Lung (tissue), 17 donors: ENCODE measurements at places on chromosomes 13 and 19. TPM values are rescaled to one million over a fixed set of nuclear protein-coding genes. Genes with fewer than 3 reads are reported as not detected.
A peak's percentile ranks its signal among the peaks of the same experiment; 100 is the strongest.

GRCh38 chr13:24693862-24694471 lies 13.8 kb downstream of the ATP12A start:
- no peak overlapping the region for H3K27ac ChIP-seq
- no peaks in the 10 kb centered on the region for H3K36me3 ChIP-seq
- DNase-seq = peak; percentile 39

DNA sequence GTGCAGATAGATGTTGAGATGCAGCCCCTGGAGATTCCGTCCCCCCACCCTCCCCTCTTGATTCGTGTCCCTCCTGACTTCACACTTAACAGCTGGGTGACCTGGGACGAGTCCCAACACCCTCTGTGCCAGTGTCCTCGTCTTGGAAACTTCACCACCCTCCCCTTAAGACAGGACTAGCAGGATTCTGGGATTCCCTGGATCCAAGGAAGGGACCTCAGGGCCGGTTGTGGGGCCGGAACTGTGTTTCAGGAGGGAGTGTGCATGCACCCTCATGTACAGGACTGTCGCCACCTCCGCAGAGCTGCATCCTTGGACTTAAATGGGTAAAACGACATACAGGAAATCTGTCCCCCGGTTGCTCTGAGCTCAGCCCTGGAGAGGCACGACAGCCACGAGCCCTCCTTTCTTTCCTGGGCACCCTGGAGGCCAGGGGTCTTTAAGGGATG lies 990 bp downstream of the MYO9B start:
- no peaks in the 10 kb centered on the region for H3K27me3 ChIP-seq
- H3K36me3 ChIP-seq = no peaks in the 10 kb centered on the region
- H3K4me1 ChIP-seq = peaks cover 37% of the 10 kb centered on the region
- H3K27ac ChIP-seq = peak overlapping the region; percentile 85

DNA sequence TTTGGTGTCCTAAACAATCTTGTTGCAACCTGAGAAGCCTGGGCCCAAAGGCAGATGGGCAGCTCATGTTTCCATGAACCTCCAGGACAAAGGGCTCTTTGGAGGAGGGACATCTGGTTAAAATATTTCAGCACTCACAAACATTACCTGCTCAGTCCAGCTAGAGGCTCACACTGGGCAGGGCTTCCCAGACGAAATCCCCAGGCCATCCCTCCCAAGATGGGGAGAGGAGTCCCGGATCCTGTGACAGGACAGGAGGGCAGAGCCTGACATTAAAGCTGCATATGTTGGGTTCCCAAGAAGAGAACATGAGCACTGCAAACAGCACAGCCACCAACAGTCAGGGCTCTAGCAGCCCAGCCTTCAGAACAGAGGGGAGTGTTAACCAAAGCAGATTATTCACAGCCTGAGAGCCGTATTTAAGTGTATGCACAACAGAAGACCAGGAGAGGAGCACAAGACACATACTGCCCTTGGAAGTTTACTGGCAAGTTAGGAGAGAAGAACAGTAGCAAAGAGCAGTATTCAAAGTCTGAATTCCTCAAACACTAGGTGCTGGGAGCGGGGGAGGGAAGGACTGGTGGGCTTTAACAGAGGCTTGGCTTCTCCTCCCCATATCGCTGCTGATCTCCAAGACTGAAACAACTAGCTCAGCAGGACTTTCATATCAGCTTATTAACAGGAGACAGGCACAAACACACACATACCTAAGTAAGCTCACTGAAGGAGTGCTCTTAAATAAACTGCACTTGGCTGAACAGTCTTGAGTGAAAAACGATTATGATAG lies 12.3 kb downstream of the ATP7B start:
- H3K36me3 ChIP-seq = no peaks in the 10 kb centered on the region
- no peak for DNase-seq
- no peaks in the 10 kb centered on the region for H3K27me3 ChIP-seq
- H3K4me1 ChIP-seq = peaks cover 12% of the 10 kb centered on the region

The CDX2 gene
- polyA plus RNA-seq = not detected

DNA sequence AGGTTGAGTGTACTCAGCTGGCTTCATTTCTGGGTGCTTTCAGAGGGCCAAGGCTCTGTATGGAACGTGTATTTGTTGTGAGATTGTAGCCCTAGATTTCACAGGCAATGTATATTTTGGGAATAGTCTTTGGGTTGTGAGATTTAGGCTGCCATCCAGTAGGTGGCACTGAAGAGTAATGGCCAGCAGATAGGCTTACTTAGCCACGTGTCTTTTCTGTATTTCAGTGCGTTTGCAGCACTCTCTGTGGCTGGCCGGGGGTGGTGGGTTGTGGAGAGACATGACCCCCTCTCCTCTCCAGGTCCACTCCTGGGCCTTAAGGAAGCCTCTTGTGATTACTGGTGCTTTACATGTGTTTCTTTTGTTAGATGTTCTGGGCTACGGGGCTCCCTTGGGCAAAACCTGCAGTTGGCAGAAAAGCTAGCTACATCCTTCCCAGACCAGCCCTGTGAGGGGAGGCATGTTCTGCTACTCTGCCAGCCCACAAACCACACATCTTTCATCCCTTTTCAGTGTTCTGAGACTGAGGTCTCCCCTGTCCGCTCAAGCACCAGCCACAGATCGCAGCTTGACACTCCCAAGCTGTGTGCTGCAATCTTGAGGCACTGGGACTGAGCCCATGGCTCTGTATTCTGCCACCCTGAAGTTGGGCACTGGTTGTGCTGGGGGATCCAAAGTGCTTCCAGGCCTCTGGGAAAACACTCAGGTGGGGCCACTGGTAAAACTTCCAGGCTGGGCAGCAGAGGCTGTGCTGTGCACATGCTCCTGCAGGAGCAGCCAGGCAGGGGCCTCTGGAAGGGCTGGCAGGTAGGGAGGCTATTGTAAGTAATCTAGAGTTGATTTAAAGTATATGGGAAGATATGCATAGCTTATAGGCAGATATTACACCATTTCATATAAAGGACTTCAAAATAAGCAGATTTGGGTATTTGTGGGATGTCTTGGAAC lies 1096.8 kb upstream of the PCDH20 start:
- H3K27ac ChIP-seq = no peak overlapping the region
- H3K4me3 ChIP-seq = no peak overlapping the region
- H3K27me3 ChIP-seq = no peaks in the 10 kb centered on the region
- no peaks in the 10 kb centered on the region for H3K4me1 ChIP-seq
- no peaks in the 10 kb centered on the region for H3K36me3 ChIP-seq

The MBD3L2 gene
- polyA plus RNA-seq = not detected

DNA sequence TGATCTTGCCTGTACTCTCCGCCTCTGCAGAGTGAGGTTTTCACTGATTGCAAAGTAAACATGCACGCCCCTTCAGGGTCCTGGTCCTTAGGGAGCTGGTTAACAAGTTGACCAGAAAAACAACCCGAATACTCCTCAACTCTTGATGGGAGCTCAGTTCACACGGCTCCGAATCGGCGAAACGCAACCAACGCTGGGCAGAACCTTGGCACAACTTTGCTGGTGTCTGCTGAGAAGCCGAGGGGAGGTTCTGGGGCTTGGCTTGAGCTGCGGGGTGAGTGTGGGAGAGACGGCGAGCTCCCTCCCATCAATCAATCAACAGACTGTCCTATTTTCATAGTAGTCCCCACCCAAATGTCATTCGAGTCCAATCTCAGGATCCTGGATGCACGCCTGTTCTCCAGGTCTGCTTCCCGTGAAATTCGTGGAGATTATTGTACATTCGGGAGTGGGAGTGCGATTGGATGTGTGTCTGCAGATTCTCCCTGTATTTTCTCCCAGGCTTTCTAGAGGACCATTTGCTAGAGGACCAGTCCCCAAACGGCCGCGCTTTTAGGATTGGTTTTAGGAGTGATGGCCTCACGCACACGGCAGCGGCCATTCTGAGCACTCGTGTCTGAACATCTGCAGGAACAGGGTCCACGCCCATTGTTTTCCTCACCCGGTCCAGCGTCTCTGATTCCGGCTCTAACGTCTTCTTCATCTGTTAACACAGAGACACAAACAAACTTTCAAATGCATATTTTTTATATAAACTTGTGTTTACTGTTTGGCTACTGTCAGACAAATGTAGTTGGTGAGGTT lies 51.6 kb upstream of the F7 start:
- no peak overlapping the region for H3K4me3 ChIP-seq
- no peaks in the 10 kb centered on the region for H3K36me3 ChIP-seq
- DNase-seq = no peak
- H3K4me1 ChIP-seq = peaks cover 5% of the 10 kb centered on the region
- H3K27me3 ChIP-seq = peaks cover 12% of the 10 kb centered on the region
- H3K27ac ChIP-seq = no peak overlapping the region

The PSPN gene
- 0.79 TPM for polyA plus RNA-seq

- no peaks in the 10 kb centered on the region for H3K36me3 ChIP-seq
- H3K4me1 ChIP-seq = no peaks in the 10 kb centered on the region
- no peak for DNase-seq
- H3K4me3 ChIP-seq = no peak overlapping the region
These were observed 342.7 kb upstream of the TMTC4 start for GRCh38 chr13:101017123-101017872.

The ZNF135 gene
- 2.4 TPM for polyA plus RNA-seq

The TNFSF9 gene
- polyA plus RNA-seq = 3.2 TPM

GRCh38 chr19:19480688-19481087 lies 34.7 kb downstream of the TSSK6 start:
- no peak for DNase-seq
- no peaks in the 10 kb centered on the region for H3K36me3 ChIP-seq
- H3K4me3 ChIP-seq = no peak overlapping the region
- no peaks in the 10 kb centered on the region for H3K27me3 ChIP-seq

The TEX26 gene
- polyA plus RNA-seq = 2.5 TPM

- no peak for DNase-seq
- H3K27ac ChIP-seq = no peak overlapping the region
- H3K4me1 ChIP-seq = no peaks in the 10 kb centered on the region
These were observed 327.8 kb downstream of the ATP8A2 start for GRCh38 chr13:25699600-25699999.

The SELENOV gene
- not detected for polyA plus RNA-seq

DNA sequence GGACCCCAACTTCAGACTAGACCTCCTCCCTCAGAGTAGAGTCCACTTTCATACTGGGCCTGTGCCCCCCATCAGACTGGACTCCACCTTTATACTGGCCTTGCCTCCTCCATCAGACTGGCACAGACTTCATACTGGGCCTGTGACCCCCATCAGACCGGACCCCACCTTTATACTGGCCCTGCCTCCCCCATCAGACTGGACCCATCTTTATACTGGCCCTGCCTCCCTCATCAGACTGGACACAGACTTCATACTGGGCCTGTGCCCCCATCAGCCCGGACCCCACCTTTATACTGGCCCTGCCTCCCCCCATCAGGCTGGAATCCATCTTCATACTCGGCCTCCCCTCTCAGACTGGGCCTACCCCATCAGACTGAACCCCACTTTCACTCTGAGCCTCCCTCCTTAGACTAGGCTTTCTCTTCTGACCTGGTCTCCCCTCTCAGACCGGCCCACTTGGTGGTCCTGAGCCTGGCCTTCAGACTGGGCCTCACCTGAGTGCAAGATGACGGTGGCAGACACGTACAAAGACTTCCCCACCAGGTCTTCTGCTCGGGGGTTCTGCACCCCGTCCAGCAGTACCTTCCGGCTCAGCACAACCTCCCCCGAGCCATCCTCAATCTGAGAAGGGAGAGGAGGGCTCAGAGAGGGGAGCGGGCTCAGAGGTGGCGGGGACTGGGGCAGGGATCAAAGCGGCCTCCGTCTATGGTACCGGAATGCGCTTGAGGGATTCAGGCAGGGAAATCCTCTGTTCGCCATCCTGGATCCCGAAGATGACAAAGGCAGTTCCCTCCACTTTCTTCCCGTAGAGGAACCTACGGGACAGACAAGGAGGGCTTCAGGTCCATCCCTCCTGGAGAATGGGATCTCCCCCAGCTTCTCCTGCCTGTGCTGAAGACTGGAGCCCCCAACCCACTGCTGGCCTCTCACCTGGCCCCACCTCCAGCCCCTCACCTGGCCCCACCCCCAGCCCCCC lies 7.5 kb downstream of the C3 start:
- H3K36me3 ChIP-seq = peaks cover 6% of the 10 kb centered on the region
- no peaks in the 10 kb centered on the region for H3K4me1 ChIP-seq
- DNase-seq = no peak
- peaks cover 16% of the 10 kb centered on the region for H3K27me3 ChIP-seq
- H3K4me3 ChIP-seq = no peak overlapping the region

DNA sequence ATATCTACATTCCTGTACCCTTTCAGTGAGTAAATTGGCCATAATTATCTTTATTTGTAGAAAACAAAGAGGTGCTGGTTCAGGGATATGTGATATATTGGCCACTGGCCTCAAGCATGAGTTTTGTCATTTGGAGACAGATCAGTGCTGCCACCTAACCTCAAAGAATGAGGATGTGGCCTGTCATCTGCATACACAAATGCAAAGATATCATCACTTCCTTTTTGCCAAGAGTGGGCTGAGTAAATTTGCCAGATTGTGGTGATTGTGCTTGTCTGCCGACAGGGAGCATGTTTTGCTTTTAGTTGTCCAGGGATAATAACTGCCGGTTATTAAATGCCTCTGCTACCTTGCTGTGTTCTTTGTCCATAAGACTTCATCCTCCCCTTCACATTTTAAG lies 44.2 kb downstream of the WASF3 start:
- H3K4me1 ChIP-seq = peaks cover 7% of the 10 kb centered on the region
- peak; percentile 25 for DNase-seq
- no peak overlapping the region for H3K4me3 ChIP-seq
- H3K27me3 ChIP-seq = no peaks in the 10 kb centered on the region
- no peak overlapping the region for H3K27ac ChIP-seq

DNA sequence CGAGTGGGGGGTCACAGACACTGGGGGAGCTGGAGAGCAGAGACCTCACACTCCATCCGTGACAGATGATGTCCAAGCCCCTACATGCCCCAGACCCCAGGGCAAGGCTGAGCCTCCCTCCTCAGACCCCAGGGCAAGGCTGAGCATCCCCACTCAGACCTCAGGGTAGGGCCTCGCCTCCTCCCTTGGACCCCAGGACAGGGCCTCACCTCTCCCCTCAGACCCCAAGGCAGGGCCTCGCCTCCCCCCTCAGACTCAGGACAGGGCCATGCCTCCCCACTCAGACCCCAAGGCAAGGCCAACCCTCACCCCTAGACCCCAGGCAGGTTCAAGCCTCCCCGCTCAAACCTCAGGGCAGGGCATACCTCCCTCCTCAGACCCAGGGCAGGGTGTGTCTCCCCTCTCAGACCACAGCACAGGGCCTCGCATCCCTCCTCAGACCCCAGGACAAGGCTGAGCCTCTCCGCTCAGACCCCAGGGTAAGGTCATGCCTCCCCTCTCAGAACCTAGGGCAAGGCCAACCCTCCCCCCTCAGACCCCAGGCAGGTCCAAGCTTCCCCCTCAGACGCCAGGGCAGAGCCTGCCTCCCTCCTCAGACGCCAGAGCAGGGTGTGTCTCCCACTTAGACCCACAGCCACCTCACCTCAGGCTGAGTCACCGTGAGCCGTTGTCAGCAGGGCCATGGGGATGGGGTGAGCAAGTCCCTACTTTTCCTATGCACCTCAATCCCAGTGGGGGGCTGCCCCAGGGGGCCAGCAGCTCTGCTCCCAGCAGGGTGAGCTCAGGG lies 1.7 kb upstream of the S1PR4 start:
- no peaks in the 10 kb centered on the region for H3K27me3 ChIP-seq
- H3K4me3 ChIP-seq = no peak overlapping the region
- H3K4me1 ChIP-seq = no peaks in the 10 kb centered on the region
